Activated CD4-positive, alpha-beta T cell treated with anti-CD3 and anti-CD28 coated beads, Interleukin-10, Interleukin-2, amounts not matched to agents 100 ng/mL and 50 ng/mL, durations not matched to agents 16 hours and 8 hours (primary cell): ENCODE measurements at places on chromosomes 12 and 14.

GRCh38 chr14:66443785-66444184, 42.4 kb upstream of the CCDC196 start:
- no peak for DNase-seq

GRCh38 chr12:24467226-24467625, 481.7 kb downstream of the BCAT1 start:
- no peak for DNase-seq

- DNase-seq: no peak
Measured at GRCh38 chr14:74616507-74616906, 4.5 kb upstream of the LTBP2 start.

- DNase-seq: no peak
Measured at GRCh38 chr12:62933220-62933601, 1.7 kb downstream of the PPM1H start.

- DNase-seq: no peak
Measured at GRCh38 chr14:102901633-102902032, 20.8 kb upstream of the AMN start.

GRCh38 chr12:106039242-106039641, 99.5 kb downstream of the NUAK1 start:
- no peak for DNase-seq

GRCh38 chr12:70459786-70460185, 93.7 kb downstream of the KCNMB4 start:
- DNase-seq: no peak

GRCh38 chr12:64120568-64120967, 101.5 kb downstream of the KICS2 start:
- DNase-seq: no peak

GRCh38 chr14:38257507-38257906, 1.6 kb upstream of the CLEC14A start:
- DNase-seq: no peak
